Osteocyte (in vitro differentiated cells): ENCODE measurements at places on chromosomes 4 and X. TPM values are rescaled to one million over a fixed set of nuclear protein-coding genes. Genes with fewer than 3 reads are reported as not detected.

DNA sequence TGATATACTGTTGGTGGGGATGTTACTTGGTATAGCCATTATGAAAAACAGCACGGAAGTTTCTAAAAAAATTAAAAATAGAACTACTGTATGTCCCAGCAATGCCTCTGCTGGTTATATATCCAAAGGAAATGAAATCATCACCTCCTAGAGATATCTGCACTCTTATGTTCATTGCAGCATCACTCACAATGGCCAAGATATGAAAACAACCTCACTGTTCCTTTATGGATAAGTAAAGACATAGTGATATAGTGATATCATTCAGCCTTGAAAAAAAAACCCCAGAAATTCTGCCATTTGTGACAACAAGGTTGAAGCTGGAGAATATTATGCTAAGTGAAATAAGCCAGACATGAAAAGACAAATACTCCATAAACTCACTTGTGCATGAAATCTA, 543.8 kb upstream of the SLIT2 start:
- no peak overlapping the region for H3K27ac ChIP-seq
- H3K4me3 ChIP-seq: no peak overlapping the region
- H3K36me3 ChIP-seq: no peaks in the 10 kb centered on the region

DNA sequence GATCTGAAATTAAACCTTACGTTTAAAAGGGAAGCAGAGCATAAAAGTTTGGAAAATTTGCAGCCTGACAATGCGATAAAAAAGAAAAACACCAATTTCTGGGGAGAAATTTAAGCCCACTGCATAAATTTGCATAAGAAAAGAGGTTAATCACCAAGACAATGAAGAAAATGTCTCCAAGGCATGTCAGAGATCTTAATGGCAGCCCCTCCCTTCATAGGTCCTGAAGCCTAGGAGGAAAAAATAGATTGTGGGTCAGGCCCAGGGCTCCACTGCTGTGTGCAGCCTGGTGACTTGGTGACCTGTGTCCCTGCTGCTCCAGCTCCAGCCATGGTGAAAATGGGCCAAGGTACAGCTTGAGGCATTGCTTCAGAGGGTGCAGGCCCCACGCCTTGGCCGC, 264.0 kb upstream of the CT83 start:
- no peak overlapping the region for H3K27ac ChIP-seq
- H3K27me3 ChIP-seq: no peaks in the 10 kb centered on the region
- H3K4me1 ChIP-seq: no peaks in the 10 kb centered on the region
- no peak overlapping the region for H3K4me3 ChIP-seq
- no peak for DNase-seq
- no peaks in the 10 kb centered on the region for H3K36me3 ChIP-seq

DNA sequence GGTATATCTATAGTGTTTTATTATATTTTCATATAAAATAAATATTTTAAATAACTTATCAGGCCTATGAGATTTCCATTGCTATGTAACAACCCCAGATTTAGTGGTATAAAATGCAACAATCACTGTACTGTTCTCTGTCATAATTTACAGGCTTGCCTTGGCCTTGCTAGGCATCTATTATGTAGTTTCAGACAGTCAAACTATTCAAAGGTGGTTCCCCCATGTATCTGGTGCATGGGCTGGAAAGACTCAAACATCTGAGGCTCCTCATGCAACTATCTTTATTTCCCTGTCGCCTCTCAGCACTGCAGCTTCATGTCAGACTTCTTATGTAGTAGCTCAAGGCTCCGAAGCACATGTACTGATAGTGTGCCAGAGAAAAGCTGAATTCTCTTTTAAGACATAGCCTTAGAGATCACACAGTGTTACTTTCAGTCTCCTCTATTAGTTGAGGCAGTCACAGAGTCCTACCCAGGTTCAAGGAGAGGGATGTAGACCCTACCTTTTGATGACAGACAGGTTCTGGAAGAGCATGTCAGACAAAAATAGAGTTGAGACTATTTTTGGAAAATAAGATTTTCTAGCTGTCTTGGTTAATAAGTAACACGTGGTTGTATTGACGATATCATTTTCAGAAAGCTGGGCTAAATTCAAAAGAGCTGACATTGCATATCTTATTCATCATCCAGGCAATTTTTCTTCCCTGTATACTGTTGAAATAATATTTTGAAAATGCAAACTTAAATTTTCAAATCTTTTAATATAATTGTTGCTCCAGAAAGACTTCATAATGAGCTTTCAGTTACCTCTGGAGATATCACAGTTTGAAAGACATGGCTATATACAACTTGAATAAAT, 19.4 kb downstream of the MTTP start:
- DNase-seq: no peak
- no peak overlapping the region for H3K27ac ChIP-seq
- H3K27me3 ChIP-seq: peaks cover 22% of the 10 kb centered on the region
- H3K4me3 ChIP-seq: no peak overlapping the region

GRCh38 chrX:118189000-118189399, 72.4 kb upstream of the KLHL13 start:
- H3K4me3 ChIP-seq: no peak overlapping the region
- DNase-seq: no peak
- no peaks in the 10 kb centered on the region for H3K4me1 ChIP-seq
- H3K36me3 ChIP-seq: no peaks in the 10 kb centered on the region
- H3K27ac ChIP-seq: no peak overlapping the region

DNA sequence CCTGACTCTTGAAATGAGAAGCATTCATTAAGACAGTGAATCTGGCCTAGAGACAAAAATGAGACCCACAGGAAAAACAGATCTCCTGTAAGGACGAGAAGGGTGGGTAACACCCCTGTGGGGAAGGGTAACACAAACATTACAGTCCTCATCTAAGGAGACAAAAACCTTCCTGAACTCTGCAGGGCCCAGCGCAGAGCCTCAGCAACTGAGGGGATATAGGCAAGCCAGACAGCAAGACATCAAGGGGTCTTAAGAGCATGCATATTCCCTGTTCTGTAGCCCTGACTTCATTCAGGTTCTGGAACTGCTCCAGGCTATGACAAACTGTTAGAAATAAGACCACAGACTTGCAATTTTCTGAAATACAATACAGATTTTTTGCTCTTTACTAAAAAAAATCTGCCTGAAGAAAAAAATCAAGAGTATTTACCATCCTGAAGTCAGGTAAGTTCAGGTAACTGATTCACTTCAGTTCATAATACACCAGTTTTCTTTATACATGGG, 15.5 kb downstream of the COX18 start:
- no peak overlapping the region for H3K27ac ChIP-seq
- no peak overlapping the region for H3K4me3 ChIP-seq
- H3K27me3 ChIP-seq: no peaks in the 10 kb centered on the region
- no peaks in the 10 kb centered on the region for H3K4me1 ChIP-seq
- DNase-seq: no peak
- peaks cover 25% of the 10 kb centered on the region for H3K36me3 ChIP-seq

- H3K36me3 ChIP-seq: peaks cover 6% of the 10 kb centered on the region
- no peak overlapping the region for H3K4me3 ChIP-seq
- no peak overlapping the region for H3K27ac ChIP-seq
- no peaks in the 10 kb centered on the region for H3K27me3 ChIP-seq
Measured at GRCh38 chr4:147378780-147379179, 102.1 kb upstream of the EDNRA start.

- H3K4me1 ChIP-seq: peaks cover 25% of the 10 kb centered on the region
- peak overlapping the region; percentile 72 for H3K4me3 ChIP-seq
- DNase-seq: no peak
- H3K27ac ChIP-seq: peak overlapping the region; percentile 100
Measured at GRCh38 chr4:40316333-40316781, 18.8 kb upstream of the CHRNA9 start.

- H3K27ac ChIP-seq: no peak overlapping the region
- H3K27me3 ChIP-seq: no peaks in the 10 kb centered on the region
- no peak for DNase-seq
- no peak overlapping the region for H3K4me3 ChIP-seq
- peaks cover 5% of the 10 kb centered on the region for H3K4me1 ChIP-seq
- no peaks in the 10 kb centered on the region for H3K36me3 ChIP-seq
Measured at GRCh38 chr4:183409934-183410333, 34.5 kb upstream of the CDKN2AIP start.

GRCh38 chrX:110215411-110215810, 102.5 kb downstream of the AMMECR1 start:
- peaks cover 2% of the 10 kb centered on the region for H3K36me3 ChIP-seq
- DNase-seq: no peak
- H3K4me3 ChIP-seq: no peak overlapping the region
- peaks cover 22% of the 10 kb centered on the region for H3K4me1 ChIP-seq
- H3K27ac ChIP-seq: no peak overlapping the region
- no peaks in the 10 kb centered on the region for H3K27me3 ChIP-seq

DNA sequence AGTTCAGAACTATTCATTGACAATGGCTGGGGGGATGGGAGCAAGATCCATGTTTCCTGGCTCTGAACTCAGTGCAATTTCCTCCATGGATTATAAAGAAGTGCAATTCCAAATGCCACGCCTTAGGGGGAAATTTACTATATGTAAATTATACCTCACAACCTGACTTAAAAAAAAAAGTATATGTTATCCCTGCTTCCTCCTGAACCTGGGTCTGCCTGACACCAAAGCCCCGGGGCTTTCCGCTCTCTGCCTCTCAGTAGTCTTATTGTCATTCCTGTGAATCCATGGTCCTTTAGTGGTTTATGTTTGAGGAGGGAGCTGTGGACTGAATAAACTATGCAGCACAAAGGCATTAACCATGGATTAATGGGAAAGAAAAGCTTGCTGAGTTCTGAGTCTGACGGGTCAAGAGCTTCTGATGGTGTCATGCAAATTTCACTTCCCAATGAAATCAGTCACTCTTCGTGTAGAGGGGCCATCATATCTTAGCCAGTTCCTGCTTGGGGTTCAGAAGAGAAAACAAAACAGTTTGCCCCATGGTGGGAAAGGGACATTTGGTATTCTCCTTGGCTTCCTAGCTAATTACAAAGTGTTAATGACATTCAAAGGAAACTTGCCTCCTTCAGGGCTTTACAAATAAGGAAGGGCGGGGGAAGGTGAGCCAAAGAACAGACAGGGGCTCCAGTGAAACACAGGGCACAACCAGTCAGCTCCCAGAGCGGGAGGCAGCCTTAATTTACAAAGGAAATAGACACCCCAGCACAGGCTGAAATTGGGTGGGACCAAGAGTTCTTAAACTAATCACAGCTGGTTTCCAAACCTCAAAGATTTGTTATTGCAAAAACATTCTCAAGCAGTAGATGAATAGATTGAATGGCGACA, 14.3 kb downstream of the FAM9C start:
- peak overlapping the region; percentile 29 for H3K4me3 ChIP-seq
- H3K4me1 ChIP-seq: peaks cover 57% of the 10 kb centered on the region
- DNase-seq: no peak
- H3K36me3 ChIP-seq: no peaks in the 10 kb centered on the region
- no peaks in the 10 kb centered on the region for H3K27me3 ChIP-seq

DNA sequence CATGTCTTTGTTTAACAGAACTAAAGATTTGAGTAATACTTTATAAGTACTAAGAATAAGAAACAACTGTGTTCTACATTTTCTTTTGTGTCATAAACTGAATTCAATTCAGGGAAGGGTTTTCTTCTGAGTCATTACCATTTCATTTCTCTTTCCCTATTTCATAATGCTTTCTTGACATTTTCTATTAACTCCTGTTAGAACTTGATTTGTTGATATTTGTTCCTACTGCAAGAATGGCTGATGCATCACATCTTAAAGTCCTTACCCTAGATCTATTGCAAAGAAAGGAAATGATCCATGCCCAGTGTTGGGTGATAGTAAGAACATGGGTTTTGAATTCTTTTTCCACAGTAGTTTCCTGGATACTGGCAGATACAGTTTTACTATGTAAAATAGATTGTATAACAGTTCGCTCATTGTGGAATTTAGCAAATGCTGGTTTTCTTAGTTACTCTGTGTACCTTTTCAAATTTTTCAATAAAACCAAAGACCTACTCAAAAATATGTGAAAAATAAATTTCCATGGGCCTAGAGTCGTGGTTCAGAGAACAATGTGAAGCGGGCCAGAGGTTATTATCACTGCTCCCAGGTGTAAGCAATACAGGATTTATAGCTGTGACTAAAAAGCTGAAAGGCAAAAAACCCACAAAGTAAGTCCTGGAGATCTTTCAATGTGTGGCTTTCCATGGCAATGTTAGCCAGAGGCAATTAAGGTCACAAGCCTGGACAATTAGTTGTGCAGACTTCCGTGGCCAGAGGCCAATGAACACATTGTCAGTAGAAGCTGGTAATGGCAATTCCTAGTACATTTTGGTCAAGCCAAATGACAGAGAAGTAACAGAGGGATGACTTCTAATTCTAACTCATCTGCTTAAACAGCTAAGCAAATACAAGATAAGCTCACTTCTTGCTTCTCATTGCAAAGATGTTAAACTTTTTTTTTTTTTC, 127.3 kb upstream of the FAT4 start:
- H3K36me3 ChIP-seq: no peaks in the 10 kb centered on the region
- no peaks in the 10 kb centered on the region for H3K27me3 ChIP-seq
- peaks cover 8% of the 10 kb centered on the region for H3K4me1 ChIP-seq
- H3K27ac ChIP-seq: no peak overlapping the region
- no peak overlapping the region for H3K4me3 ChIP-seq

DNA sequence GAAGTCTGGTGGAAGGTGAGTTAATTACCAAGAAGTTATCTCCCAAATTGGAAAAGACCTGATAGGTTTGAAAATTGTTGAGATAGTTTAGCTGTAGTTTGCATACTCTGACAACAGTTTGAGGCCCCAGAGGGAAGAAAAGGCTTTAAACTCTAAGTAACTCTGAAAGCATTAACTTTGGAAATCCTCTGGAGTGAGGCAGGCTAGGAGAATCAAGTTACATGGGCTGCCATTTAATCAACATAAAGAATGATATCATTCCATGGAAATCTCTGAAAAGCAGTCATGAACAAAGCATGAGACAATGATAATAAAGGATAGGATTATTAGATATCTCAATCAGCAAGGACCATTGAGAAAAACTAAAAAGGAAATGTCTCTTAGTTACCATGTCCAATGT, 647.1 kb downstream of the ANKRD50 start:
- peaks cover 5% of the 10 kb centered on the region for H3K36me3 ChIP-seq
- no peak for DNase-seq

GRCh38 chrX:134255555-134255954, 18.6 kb downstream of the CCDC160 start:
- DNase-seq: no peak
- H3K4me3 ChIP-seq: no peak overlapping the region
- peaks cover 6% of the 10 kb centered on the region for H3K4me1 ChIP-seq
- H3K27ac ChIP-seq: no peak overlapping the region
- H3K36me3 ChIP-seq: no peaks in the 10 kb centered on the region

GRCh38 chr4:137960371-137961050, 281.6 kb downstream of the SLC7A11 start:
- no peak for DNase-seq
- peaks cover 19% of the 10 kb centered on the region for H3K4me1 ChIP-seq
- peak overlapping the region; percentile 75 for H3K27ac ChIP-seq
- H3K36me3 ChIP-seq: no peaks in the 10 kb centered on the region
- no peaks in the 10 kb centered on the region for H3K27me3 ChIP-seq

GRCh38 chr4:35247047-35247446, 997.3 kb downstream of the ARAP2 start:
- H3K27me3 ChIP-seq: peaks cover 2% of the 10 kb centered on the region
- H3K4me3 ChIP-seq: no peak overlapping the region
- no peaks in the 10 kb centered on the region for H3K4me1 ChIP-seq
- H3K27ac ChIP-seq: no peak overlapping the region

- H3K4me3 ChIP-seq: no peak overlapping the region
- no peak for DNase-seq
- no peaks in the 10 kb centered on the region for H3K36me3 ChIP-seq
- H3K27me3 ChIP-seq: no peaks in the 10 kb centered on the region
- no peak overlapping the region for H3K27ac ChIP-seq
Measured at GRCh38 chr4:123488916-123489315, 92.3 kb downstream of the SPRY1 start.

OPRPN gene
- total RNA-seq: not detected in 2 replicates

CLCN4 gene
- total RNA-seq: 2.3 and 3.7 TPM in 2 replicates

CHRDL1 gene
- 0.32 and 0.63 TPM in 2 replicates for total RNA-seq

CT45A1 gene
- total RNA-seq: not detected in 2 replicates
